ENCODE measurements at places on chromosomes 13 and 19. TPM values are rescaled to one million over a fixed set of nuclear protein-coding genes. Genes with fewer than 3 reads are reported as not detected.

The KLK10 gene
- 0.20 TPM for total RNA-seq

The CGB1 gene
- total RNA-seq = 0.64 TPM

The PGLYRP1 gene
- not detected for total RNA-seq

The CABP5 gene
- not detected for total RNA-seq

The PSG1 gene
- total RNA-seq = 0.39 TPM

The CD79A gene
- total RNA-seq = 1.0 TPM
